ENCODE measurements at places on chromosomes 7 and 10. TPM values are rescaled to one million over a fixed set of nuclear protein-coding genes. Genes with fewer than 3 reads are reported as not detected.

GRCh38 chr7:37987732-37988131 is 67.3 kb downstream of the EPDR1 start:
- no peaks in the 10 kb centered on the region for H3K4me1 ChIP-seq
- no peak overlapping the region for H3K4me3 ChIP-seq
- no peaks in the 10 kb centered on the region for H3K36me3 ChIP-seq
- H3K27me3 ChIP-seq = no peaks in the 10 kb centered on the region

GRCh38 chr7:26409661-26410547 is 118.2 kb downstream of the SNX10 start:
- H3K36me3 ChIP-seq = no peaks in the 10 kb centered on the region
- no peaks in the 10 kb centered on the region for H3K27me3 ChIP-seq
- no peak overlapping the region for H3K4me3 ChIP-seq
- no peaks in the 10 kb centered on the region for H3K4me1 ChIP-seq
- no peak overlapping the region for H3K27ac ChIP-seq
- no peak for DNase-seq

DNA sequence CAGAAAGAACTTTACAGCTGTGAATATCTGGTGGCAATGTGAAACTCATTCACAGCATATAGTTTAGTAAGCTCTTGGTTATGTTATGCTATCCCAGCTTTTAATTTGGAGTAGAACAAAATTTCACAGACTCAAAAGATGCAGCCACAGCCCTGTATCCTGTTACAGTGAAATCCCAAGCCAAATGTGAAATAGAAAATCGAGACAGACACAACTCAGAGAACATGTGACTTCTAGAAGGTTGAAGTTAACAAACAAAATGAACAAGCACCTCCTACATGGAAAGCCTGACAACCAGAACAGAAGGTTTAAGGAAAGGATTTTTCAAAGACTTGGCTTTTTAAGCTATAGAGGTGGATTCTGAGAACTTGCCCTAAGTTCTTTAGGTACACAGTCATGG is 39.6 kb downstream of the JAZF1 start:
- no peak for DNase-seq
- no peaks in the 10 kb centered on the region for H3K27me3 ChIP-seq
- no peak overlapping the region for H3K27ac ChIP-seq
- peaks cover 9% of the 10 kb centered on the region for H3K4me1 ChIP-seq

GRCh38 chr7:87474533-87475358 is 734 bp downstream of the ABCB4 start:
- peak; percentile 35 for DNase-seq
- peak overlapping the region; percentile 51 for H3K4me3 ChIP-seq
- no peaks in the 10 kb centered on the region for H3K36me3 ChIP-seq
- H3K27ac ChIP-seq = no peak overlapping the region

DNA sequence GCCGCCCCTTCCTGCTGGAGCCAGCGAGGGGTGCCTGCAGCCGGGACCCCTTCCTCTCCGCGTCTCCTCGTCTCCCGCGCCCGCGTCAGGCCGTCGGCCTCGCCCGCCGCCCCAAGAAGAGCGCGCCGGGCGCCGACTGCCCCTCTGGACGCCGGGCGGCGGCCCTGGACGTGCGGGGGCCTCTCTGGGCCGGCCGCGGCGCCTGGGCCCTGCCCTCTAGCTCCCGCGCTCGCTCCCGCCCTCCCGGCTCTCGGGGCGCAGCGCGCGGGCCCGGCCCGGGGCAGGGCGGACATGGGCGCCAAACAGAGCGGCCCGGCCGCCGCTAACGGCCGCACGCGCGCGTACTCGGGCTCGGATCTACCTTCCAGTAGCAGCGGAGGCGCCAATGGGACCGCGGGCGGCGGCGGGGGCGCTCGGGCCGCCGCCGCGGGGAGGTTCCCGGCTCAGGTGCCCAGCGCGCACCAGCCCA is 704 bp downstream of the ZNRF2 start:
- peak overlapping the region; percentile 83 for H3K27ac ChIP-seq
- peak overlapping the region; percentile 97 for H3K4me3 ChIP-seq
- H3K36me3 ChIP-seq = no peaks in the 10 kb centered on the region
- H3K27me3 ChIP-seq = no peaks in the 10 kb centered on the region

DNA sequence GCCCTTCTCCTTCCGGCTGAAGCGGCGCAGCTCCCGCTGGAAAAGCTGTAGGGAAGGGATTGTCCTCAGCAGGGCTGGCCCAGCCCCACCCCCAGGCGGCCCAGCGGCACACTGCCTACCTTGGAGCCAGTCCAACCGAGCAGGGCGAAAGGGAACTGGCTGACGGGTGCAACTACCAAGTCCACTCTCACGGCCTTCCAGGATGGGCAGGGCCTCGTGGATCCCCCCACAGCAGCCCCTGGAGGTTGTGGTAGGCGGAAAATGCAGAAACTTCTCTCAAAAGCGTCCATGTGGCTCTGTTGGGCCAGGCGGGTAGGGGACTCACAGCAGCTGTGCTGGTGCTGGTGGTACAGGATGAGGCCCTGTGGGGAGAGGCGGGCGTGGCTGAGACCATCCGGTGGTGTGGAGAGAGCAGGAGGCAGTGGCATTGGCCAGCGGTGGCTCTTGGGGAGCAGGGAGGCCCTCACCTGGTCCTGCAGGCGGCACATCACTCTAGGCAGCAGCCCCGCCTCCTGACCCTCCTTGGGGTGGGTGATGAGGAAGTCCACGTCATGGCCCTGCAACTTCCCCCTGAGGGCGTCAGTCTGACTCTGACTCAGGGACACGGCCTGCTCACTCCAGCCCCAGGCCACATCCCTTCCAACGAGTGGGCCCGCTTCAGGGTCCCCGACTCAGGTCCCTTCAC is 8.4 kb upstream of the PGAM2 start:
- no peaks in the 10 kb centered on the region for H3K27me3 ChIP-seq
- no peak overlapping the region for H3K27ac ChIP-seq
- peaks cover 49% of the 10 kb centered on the region for H3K36me3 ChIP-seq
- H3K4me3 ChIP-seq = no peak overlapping the region
- no peak for DNase-seq

DNA sequence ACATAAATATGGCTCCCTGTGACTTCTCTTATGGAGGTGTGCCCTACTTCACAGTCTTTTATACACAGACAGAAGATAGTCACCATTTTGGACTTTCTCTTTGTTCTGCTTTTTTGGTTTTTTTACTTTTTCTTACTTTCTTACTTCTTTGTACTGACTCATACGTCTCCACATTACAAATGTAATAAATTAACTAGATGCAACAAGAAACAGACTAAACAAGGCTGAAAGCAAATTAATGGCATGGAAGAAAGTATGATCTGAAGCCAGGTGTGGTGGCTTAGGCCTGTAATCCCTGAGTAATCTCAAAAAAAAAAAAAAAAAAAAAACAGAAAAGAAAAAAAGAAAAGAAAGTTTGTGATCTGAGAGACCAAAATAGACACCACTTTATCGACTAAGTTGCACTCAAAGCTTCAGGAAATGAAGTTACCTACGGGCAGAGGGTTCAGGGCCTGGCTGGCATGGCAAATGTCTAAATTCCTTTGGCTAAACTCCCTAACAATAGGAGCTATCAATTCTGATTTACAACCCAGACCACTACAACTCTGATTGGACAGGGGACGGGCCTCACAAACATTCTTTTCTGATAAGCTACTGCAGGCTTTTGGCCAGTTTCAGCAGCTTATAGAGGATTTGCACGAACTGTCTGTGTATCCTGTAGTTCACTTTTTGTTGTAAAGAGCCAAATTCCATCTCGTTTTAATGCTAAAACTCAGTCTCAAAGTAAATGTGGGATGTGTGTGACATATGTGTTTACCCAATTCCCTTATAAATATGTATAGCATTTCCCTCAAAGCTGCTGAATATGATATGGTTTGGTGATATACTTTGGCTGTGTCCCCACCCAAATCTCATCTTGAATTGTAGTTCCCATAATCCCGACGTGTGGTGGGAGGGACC is 129.1 kb downstream of the SEPTIN14 start:
- H3K27me3 ChIP-seq = peaks cover 15% of the 10 kb centered on the region
- no peaks in the 10 kb centered on the region for H3K4me1 ChIP-seq
- no peak for DNase-seq

GRCh38 chr7:42234736-42235135 is 2.3 kb downstream of the GLI3 start:
- H3K36me3 ChIP-seq = no peaks in the 10 kb centered on the region
- peaks cover 4% of the 10 kb centered on the region for H3K4me1 ChIP-seq
- H3K27me3 ChIP-seq = peaks cover 82% of the 10 kb centered on the region

DNA sequence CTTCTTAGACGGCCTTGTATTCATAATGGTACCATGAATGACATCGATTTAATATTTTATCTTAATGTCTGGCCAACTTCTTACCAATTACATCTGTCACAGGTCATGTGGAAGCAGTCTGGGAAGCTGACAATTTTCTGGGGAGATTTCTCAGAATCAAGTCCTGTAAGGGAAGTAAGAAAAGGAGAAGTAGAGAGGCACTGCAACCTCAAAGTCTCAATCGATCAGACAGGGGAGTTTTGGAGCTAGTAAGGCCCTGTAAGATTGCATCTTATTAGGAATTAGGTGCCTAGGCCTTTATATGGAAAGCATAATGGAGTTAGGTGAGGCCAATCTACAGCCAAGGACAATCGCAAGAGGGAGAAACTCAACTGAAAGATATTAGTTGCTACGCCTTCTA is 694.6 kb upstream of the SORCS1 start:
- no peaks in the 10 kb centered on the region for H3K36me3 ChIP-seq
- H3K4me1 ChIP-seq = no peaks in the 10 kb centered on the region
- H3K27me3 ChIP-seq = no peaks in the 10 kb centered on the region
- H3K27ac ChIP-seq = no peak overlapping the region

GRCh38 chr10:73614720-73615119 is 23.6 kb upstream of the USP54 start:
- DNase-seq = no peak
- no peaks in the 10 kb centered on the region for H3K27me3 ChIP-seq
- no peak overlapping the region for H3K27ac ChIP-seq
- H3K36me3 ChIP-seq = no peaks in the 10 kb centered on the region

DNA sequence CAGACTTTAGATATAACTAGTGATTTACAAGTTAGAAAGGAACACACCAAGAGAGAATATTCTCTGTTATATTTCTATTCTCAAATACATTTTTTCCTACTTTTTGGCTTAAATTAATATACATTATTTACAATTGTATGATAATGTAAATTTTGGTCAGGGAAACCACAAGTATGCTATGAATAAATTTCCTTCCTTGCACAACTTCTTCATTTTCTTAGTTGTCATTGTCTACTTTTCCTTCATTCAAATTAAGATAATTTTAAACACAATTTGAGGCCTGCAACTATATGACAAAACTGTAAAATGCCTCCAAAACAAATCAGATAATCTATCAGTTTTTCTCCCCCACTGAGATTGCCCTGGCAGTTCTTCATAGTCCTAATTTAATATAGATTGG is 131.3 kb downstream of the CDK14 start:
- peaks cover 27% of the 10 kb centered on the region for H3K4me1 ChIP-seq
- H3K36me3 ChIP-seq = peaks cover 45% of the 10 kb centered on the region
- DNase-seq = no peak
- H3K4me3 ChIP-seq = no peak overlapping the region
- H3K27me3 ChIP-seq = no peaks in the 10 kb centered on the region
- H3K27ac ChIP-seq = no peak overlapping the region

DNA sequence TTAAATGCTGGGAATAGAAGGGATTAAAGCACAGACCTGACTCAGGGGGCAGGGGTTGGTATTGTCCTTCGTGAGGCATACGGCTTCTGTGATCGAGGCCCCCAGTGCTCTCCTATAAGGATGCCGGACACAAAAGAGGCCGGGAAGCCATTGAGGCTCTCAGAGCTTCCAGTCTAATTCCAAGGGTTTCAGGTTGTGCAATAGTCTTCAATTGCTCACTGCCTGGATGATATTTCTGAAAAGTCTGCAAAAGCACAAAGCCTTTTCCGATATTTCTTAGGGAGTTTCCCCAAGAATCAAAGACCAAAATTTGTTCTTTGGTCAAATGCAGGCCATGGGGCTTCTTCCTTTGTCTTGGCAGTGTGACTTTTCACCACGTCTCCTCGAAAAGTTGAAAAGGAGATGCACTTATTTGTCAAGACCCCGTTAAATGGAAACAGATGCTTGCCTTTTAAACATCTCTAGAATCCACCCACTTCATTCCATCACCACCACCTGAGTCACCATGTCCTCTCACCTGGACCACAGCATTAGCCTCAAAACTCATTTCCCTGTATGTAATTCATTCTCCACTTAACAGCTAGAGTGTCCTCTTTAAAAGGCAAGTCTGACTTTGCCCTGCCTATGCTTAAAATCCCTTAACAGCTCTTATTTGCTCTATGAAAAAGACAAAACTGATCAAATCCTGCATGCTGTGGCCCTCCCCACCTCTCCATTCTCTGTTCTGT is 134.8 kb upstream of the NAMPT start:
- no peak for DNase-seq
- peaks cover 25% of the 10 kb centered on the region for H3K4me1 ChIP-seq
- H3K4me3 ChIP-seq = no peak overlapping the region

GRCh38 chr7:92409357-92409756 is 37.9 kb upstream of the GATAD1 start:
- H3K36me3 ChIP-seq = no peaks in the 10 kb centered on the region
- no peaks in the 10 kb centered on the region for H3K27me3 ChIP-seq
- no peak for DNase-seq
- H3K4me1 ChIP-seq = no peaks in the 10 kb centered on the region

- no peaks in the 10 kb centered on the region for H3K4me1 ChIP-seq
- DNase-seq = no peak
- no peak overlapping the region for H3K27ac ChIP-seq
- no peaks in the 10 kb centered on the region for H3K36me3 ChIP-seq
Measured at GRCh38 chr10:20890491-20891337, 6.4 kb downstream of the NEBL start.

DNA sequence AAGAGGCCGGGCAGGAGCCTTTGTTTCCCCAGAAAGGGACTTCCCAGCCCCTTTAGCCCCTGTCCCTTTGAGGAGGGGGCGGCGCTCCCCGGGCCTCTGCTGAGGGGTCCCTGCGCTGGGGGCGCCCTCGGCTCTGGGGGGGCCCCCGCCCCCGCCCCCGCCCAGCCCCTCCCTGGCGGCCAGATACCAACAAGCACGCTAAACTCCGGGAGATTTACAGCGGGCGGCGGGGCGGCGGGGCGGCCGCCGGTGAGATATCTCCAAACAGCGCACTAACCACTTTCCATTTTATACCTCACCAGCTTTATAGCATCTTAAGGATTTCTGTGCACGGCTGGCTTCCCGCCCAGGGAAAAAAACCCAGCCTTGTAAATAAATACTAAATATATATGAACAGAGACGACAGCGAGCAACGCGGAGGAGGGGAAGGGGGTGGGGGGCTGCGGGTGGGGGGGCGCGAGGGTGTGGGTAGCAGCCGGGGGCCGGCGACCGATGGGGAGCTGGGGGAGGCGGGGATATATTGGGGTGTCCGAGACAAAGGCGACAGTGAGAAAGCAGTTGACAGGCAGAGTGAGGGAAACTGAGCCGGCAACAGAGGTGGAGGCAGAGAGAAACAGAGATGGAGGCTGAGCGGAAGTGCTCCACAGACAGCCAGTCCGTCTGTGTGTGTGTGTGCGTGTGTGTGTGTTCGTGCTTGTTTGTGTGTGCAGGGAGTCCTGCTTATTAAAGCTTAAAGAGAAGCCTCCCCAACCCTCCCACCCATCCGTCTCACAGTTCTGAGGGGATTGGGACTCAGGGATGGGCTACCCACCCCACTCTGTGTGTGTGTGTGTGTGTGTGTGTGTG is 85.8 kb downstream of the HIF1AN start:
- H3K4me1 ChIP-seq = no peaks in the 10 kb centered on the region
- no peak overlapping the region for H3K27ac ChIP-seq
- no peak overlapping the region for H3K4me3 ChIP-seq

The PVRIG gene
- not detected for polyA plus RNA-seq

The ASB10 gene
- not detected for polyA plus RNA-seq

The OGA gene
- polyA plus RNA-seq = 24.8 TPM

The MSS51 gene
- polyA plus RNA-seq = 0.95 TPM

The PRSS37 gene
- not detected for polyA plus RNA-seq

The MALRD1 gene
- polyA plus RNA-seq = not detected

The TECTB gene
- not detected for polyA plus RNA-seq

The FAM25A gene
- not detected for polyA plus RNA-seq

The AGR3 gene
- polyA plus RNA-seq = not detected

The STOX1 gene
- polyA plus RNA-seq = 0.21 TPM

Measured in SK-N-SH (cell line).